ENCODE measurements at places on chromosomes 3 and 15. TPM values are rescaled to one million over a fixed set of nuclear protein-coding genes. Genes with fewer than 3 reads are reported as not detected.

Gene CERS3
- not detected for total RNA-seq

Gene KBTBD8
- 2.9 TPM for total RNA-seq

Gene RTP3
- not detected for total RNA-seq

Gene CYP8B1
- not detected for total RNA-seq

Gene EXD1
- total RNA-seq, result under 0.01 TPM

Gene CTDSPL2
- 54.8 TPM for total RNA-seq

Gene CDHR4
- not detected for total RNA-seq

Gene SGO1
- 4.9 TPM for total RNA-seq

Gene DNAJA4
- total RNA-seq, result 2.7 TPM

Gene COL6A5
- total RNA-seq, result under 0.01 TPM

Gene GABRR3
- total RNA-seq, result not detected

Gene HIGD2B
- total RNA-seq, result not detected

Gene INAFM2
- 24.6 TPM for total RNA-seq

Gene RBMS3
- 75.6 TPM for total RNA-seq

Gene TTLL13
- total RNA-seq, result not detected

Gene SFMBT1
- total RNA-seq, result 6.4 TPM

Gene YEATS2
- total RNA-seq, result 35.0 TPM

Gene CIP2A
- 19.8 TPM for total RNA-seq

Gene PRSS50
- total RNA-seq, result not detected
